ENCODE measurements at places on chromosomes 11 and 22. TPM values are rescaled to one million over a fixed set of nuclear protein-coding genes. Genes with fewer than 3 reads are reported as not detected.

- DNase-seq = no peak
These were observed 440 bp upstream of the TIMP3 start for GRCh38 chr22:32800994-32801536.

DNA sequence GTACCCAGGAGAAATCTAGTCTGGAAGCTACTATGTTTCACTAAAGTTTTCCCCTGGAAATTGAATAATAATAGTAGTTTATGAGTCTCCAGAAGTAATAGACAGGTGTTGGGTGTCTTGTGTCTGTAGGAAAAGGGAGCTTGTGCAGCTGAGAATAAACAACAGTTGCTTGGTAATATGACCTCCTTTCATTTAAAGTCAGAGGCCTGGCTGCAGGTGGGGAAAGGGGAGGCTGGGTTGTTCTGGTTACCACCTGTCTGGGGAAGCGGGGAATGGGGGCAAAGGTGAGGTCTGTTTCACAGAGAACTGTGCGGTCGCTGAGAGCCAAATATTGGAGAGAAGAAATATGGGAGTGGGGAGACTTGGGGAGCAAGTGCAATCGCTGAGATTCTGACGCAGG is 3.3 kb upstream of the GRAMD1B start:
- DNase-seq = no peak

- DNase-seq = no peak
These were observed 677.2 kb upstream of the TENM4 start for GRCh38 chr11:80118073-80118472.

- DNase-seq = no peak
These were observed 8.4 kb upstream of the RASSF10 start for GRCh38 chr11:13000721-13001120.

The DAGLA gene
- 4.8 TPM for total RNA-seq

GRCh38 chr11:35752115-35752514 is 89.5 kb downstream of the TRIM44 start:
- no peak for DNase-seq

- DNase-seq = no peak
These were observed 125.2 kb downstream of the CTTN start for GRCh38 chr11:70523384-70524095.

DNA sequence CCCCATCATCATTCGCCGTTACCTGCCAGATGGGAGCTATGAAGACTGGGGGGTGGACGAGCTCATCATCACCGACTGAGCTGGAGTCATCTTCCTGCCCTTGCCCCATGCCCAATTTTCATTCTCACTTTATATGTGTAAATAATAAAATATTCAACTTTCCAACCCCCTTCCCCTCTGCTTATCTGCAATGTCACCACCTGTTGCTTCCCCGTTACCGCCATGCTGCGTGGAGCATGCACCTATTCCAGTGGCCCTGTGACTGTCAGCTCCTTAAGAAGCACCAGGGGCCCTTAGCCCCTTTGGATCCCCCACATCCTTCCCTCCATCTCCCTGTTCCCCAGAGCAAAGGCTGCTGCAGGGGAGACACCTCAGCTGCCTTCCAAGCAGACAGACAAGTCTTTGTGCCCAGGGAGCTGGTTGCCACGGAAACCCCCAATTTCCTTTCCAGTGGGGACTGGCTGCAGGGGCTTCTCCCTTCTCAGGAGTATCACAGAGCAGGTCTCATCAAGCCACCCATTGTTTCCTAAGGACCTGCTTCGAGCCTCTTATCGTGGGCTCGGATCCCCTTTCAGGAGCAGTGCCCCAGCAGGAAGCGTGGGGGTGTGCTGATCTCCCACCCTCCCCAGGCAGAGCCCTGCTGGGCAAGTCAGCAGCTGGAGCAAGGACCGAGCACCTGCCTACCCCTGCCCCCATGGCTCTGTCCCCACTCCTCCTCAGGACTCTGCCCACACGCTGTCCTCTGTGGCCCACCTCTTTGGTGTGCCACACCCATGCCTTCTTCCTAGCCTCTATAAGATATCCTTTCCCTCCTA is 14.3 kb downstream of the POLR2F start:
- no peak for DNase-seq

DNA sequence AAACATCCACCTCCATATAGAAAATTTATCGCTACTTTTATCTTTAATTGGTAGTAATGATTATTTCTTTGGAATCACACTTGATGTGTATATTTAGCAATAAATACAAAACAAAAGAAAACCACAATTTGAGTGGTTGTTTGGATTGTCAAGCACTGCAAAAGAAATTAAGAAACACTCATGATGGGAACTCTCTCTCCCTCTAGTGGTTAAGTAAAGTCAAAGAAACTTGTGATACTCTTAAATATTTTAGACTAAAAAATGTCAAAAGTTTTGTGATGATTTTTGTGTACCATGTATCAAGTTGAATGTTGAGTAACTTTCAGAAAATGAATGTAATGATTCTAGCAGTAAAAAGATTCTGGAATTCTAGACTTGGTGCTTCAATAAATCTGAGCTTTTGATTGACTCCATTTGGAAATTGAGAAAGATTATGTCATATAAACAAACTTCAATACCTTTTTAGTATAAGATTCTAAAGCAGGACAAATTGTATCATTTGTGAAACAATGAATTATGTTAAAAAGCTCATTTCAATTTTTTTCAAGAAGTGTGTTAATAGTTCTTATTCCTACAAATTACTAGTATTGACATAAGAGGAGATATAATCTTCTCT is 20.8 kb downstream of the MUC15 start:
- DNase-seq = no peak

GRCh38 chr11:1153105-1153950 is 4.4 kb upstream of the MUC5AC start:
- DNase-seq = peak; percentile 72

- peak; percentile 29 for DNase-seq
These were observed 541.2 kb upstream of the API5 start for GRCh38 chr11:42770444-42771065.

The COA4 gene
- 161 TPM for total RNA-seq

The KCNQ1OT1 gene
- 0.83 TPM for total RNA-seq

GRCh38 chr22:39098576-39098975 is 1.5 kb downstream of the APOBEC3H start:
- DNase-seq = peak; percentile 26

The AQP11 gene
- total RNA-seq = 1.2 TPM

DNA sequence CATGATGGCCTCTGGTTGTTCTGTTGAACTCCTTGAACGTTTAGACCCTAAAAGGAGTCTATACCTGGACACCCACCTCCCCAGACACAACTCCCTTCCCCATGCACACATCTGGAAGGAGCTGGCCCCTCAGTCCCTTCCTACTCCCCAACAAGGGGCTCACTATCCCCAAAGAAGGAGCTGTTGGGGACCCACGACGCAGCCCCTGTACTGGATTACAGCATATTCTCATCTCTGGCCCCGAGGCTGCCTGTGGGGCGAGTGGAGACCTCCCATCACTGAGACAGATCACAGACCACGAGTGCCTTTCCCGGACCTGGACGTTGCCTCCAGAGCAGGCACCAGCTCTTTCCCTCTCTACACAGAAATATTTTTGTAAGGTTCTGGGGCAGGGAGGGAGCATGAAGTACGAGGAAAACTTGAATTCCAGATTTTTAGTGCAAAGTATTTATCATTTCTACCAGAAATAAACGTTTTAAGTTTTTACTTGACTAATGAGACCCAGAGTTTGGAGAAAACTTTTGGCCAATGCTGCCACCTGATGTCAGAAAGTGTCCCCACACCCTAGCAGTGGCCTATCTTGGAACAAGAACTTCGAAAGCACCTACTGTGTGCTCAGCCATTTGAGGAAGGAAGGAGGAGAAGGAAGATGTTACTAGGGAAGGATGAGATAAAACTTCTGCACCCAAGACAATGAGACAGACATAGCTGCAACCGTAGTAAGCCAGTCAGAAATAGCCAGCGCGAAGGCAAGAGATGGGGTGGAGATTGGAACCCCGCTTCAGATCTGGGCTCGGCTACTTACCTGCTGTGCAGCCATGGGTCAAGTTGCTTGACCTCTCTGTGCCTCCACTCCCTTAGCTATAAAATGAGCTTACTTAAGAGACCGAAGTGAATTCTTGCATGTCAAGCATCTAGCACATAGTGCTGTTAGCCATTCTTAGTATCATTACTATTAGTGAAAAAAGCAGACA is 10.2 kb upstream of the POU2F3 start:
- peak; percentile 78 for DNase-seq

The IRAG1 gene
- total RNA-seq = 4.5 TPM

DNA sequence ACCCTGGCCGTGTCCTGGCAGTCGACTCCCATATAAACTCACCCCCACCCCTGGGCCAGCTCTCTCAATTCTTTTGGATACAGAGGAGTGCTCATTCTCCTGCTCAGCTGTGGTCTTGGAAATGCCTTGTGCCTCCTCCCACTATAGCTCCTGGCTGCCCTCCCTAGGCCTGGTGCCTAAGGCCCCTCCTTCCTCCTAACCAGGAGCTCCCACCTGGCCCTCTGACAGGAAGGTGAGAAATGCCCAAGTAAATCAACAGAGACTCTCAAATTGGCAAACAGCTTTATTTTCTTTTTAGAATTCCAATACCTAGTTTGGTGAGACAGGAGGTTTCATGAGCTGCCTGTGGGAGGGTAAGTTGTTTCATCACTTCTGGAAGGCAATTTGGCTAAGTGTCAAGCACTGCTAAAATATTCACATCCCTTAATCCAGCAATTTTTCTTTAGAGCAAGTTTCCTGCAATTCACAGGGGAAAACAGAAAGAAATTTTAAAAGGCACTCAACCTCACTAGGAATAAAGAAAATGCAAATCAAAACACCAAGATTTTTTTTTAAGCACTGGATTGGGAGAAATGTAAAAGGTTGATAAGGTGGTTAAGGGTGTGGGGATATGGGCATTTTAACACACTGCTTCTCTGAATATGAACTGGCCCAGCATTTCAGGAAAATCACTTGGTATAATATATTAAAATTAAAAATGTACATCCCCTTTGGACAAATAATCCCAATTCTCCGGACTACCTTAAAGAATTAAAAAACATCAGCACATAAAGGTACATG is 209.7 kb upstream of the ARHGAP20 start:
- peak; percentile 42 for DNase-seq

- no peak for DNase-seq
These were observed 671 bp upstream of the PICALM start for GRCh38 chr11:86069408-86070101.

The PLAAT4 gene
- 4.1 TPM for total RNA-seq

GRCh38 chr22:19109198-19110063 is 12.8 kb downstream of the DGCR2 start:
- DNase-seq = peak; percentile 22

DNA sequence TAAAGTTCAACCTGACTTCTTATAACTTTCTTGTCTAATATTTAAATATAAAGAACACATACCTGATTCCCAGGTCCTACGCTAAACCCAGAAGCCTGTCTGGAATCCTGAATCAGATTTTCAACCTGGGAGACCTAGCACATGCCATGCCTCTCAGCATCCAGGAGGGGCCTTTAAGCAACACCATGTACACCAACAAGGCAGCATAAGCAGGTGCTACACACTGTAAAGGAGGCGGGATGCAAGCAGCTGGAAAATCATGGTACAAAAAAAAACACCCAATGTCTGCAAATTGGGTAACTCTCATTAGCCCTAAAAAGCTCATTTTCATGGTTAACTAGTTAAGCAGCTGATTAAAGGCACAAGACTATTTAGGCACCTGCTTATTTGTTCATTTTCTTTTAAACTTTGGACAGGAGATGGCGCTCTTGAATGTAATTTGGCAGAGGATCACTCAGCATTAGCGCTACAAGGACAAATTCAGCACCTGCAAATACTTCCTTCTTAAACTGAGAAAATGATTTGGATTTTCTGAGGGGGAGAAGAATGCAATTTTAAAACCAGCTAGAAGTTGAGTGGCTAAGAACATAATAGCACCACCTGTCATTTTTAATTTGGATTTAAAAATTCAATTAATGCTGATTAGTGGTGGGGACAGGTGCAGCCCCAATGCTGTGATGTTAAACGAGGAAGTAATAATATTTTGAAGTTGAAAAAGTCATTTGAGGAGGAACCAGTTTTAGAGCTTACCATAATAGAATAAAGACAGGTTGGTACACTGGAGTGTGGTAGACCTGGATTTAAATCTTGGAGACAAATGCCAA is 104.0 kb downstream of the FAR1 start:
- DNase-seq = no peak

GRCh38 chr11:44875037-44875436 is 75.6 kb downstream of the TP53I11 start:
- no peak for DNase-seq

The NAALADL1 gene
- total RNA-seq = 1.4 TPM

The POU2AF3 gene
- total RNA-seq = 1.0 TPM

DNA sequence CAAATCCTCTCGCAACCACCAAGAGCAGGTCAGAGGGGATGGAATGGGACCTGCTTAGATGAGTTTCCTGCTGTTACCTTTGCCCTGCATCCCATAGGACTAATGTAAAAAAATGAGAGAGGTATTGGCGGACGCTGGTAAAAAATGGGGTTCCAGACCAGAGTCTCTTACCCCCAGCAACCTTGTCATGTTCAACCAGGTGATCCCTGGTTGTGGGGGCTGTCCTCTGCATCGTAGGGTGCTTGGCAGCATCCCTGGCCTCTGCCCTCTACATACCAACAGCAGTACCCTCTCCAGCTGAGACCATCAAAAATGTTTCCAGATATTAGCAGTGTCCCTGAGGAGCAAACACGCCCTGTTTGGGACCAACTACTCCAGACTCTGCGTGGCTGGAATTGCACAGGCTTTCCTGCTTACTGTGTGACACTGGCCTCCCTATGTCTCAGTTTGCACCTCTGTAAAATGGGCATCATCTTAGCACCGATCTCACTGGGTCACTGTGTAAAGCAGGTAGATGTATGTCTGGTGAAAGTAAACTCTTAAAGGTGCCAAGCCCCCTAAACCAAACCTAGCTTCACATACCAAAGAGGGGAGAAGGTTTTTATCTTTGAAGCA is 1.5 kb downstream of the APOL6 start:
- DNase-seq = no peak

The C22orf15 gene
- total RNA-seq = 1.8 TPM

- DNase-seq = no peak
These were observed 450.1 kb upstream of the LUZP2 start for GRCh38 chr11:24046731-24047130.

The PC gene
- 18.4 TPM for total RNA-seq

DNA sequence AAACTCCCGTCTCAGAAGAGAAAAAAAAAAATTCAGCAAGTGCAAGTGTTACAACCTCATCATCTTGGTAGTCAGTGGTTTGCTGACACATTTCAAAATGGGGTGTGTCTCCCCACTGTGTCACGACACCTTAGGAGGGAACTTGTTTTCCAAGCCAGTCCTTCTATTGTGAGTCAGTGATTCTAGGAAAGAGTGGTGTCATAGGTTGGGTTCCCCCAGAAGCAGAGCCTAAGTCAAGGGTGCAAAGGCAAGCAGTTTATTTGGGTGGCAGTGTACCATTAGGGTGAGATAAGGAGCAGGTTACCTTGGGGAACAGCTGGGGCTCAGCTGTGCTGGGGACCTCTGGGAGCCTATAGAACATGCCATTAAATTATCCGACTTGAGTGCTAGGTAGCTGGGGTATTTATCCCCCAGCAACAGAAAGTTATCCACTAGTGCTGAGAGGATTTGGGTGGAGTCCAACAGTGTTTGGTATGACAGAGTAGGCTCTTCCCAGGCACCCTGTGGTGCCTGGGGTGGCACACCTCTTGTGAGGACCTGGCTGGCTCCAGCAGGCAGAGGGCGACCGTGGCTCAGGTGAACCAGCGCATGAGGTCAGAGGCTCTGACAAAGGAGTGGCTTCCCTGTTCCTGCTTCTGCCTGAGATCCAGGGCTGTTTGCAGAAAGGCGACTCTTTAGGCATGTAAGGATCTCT is 41.7 kb downstream of the KIAA1671 start:
- peak; percentile 68 for DNase-seq

All from H7 (cell line).